Stimulated activated CD4-positive, alpha-beta T cell treated with anti-CD3 and anti-CD28 coated beads, Interleukin-2, amount 100 ng/mL, for 24 hours (primary cell): ENCODE measurements at places on chromosomes 5 and 9.

DNA sequence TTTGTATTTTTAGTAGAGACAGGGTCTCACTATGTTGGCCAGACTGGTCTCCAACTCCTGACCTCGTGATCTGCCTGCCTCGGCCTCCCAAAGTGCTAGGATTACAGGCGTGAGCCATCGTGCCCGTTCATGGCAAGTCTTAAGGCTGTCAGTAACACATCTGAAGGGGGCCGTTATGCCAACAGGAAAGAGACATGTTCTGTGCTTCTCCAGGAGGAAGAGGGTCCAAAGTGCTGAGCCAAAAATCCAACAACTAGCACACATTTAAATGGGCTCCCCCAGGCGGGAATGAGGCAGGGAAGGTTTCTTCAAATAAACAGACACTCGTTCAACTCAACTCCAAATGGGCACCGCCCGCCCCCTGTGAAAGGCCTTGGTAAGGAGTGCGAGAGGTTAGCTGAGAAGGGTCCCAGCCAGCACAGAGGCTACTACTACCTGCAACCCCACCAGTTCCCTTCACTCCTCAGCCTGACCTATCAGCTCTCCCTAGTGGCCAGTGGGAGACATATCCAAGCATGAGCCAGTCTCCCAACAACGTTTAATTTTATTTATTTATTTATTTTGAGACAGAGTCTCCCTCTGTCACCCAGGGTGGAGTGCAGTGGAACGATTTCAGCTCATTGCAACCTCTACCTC lies 84.1 kb upstream of the DMRT1 start:
- no peak for DNase-seq

DNA sequence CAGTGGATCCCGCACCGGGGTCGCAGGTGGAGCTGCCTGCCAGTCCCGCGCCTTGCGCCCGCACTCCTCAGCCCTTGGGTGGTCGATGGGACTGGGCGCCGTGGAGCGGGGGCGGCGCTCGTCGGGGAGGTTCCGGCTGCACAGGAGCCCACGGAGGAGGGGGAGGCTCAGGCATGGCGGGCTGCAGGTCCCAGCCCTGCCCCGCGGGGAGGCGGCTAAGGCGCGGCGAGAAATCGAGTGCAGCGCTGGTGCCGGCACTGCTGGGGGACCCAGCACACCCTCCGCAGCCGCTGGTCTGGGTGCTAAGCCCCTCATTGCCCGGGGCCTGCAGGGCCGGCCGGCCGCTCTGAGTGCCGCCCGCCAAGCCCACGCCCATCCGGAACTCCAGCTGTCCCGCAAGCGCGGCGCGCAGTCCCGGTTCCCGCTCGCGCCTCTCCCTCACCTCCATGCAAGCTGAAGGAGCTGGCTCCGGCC lies 120.6 kb upstream of the MEF2C start:
- no peak for DNase-seq

DNA sequence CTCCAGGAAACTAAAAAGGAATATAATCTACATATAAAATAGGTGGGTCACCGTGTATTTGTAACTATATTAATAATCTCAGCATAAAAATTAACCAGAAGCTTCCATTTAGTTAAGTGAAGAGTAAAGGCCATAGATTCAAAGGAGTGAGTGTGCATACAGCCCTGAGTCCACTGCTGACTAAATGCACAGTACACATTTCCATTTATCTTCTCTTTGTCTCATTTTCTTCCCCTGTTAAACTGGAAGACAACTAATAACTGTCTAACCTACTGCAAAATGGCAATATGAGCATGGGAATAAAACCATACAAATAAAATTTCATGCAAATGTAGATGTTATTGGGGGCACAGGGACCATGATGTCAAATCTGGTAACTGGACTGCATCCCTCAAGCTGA lies 59.9 kb upstream of the DAB2 start:
- no peak for DNase-seq

- DNase-seq, result peak; percentile 90
These were observed 85.0 kb upstream of the MELK start for GRCh38 chr9:36487482-36488388.

DNA sequence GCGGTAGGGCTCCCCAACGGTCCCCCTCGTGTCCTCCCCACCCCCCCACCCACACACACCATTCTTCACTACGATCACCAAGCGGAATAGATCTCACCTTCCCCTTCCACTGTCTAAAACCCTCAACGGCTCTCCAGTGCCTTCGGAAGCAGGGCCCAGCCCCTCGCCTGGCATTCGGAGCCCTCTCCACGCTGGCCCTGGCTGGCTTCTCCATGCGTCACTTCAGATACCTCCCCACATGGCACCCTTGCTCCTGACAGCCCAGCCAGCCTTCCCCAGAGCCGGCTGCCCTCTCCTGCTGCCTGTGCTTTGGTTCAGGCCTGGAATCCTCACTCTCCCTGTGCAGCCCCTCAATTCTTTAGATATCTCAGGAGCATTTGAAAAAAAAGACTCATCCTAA lies 126.6 kb downstream of the ZNF354C start:
- no peak for DNase-seq

DNA sequence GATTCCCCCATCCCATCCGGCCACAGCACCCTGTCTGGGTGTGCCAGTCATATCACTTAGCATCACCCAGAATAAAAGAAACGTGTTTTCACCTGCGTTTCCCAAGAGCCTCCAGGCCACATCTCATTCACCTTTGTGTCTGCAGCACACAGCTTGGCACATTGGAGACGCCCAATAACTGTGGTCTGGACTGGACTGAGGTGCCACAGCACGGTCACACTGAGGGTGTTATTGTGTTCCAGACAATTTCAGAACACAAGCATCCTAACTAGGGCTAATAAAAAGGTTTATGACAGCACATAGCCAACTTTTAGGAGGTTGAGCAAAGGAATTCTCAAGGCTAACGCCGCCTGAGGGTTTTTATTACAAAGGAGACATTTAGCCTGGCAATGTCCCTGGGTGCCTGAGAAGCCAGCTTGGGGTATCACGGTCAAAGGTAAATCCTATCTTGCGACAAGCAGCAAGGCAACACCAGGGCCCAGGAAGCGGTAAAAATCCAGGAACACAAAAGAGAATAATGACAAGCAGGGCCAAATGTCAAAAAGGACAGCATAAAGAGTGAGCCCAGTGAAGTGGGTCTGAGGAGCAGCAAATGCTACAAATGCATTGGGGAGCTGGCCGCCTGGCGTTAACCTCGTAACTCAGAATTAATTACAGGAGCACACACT lies 3.4 kb downstream of the EPB41L4B start:
- DNase-seq, result no peak

DNA sequence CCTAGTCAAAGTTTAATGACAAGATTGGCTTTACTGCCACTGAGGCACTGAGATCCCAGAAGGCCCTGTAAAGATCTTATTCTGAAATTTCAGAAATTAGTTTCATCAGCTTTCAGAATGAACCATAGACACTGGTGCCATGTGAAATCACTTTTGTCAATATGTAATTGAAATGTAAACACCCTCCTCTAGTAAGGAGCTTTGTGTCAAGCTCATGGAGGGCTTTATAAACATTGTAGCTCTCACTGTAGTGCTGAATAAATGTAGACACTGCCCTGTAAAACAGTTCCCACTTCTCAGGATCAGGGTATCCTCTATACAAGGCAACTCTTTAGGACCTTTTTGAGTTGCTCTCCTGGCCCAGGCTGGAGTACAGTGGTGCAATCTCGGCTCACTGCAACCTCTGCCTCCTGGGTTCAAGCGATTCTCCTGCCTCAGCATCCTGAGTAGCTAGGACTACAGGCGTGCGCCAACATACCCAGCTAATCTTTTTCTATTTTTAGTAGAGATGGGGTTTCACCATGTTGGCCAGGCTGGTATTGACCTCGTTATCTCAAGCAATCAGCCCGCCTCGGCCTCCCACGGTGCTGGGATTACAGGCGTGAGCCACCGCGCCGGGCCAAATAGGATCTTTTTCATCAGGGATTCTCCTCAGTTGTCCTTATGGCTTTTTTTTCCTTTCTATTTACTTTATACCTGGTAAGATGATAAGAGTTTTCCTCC lies 1823.9 kb upstream of the CDH9 start:
- DNase-seq, result no peak
